ENCODE measurements at places on chromosomes 11 and 22. TPM values are rescaled to one million over a fixed set of nuclear protein-coding genes. Genes with fewer than 3 reads are reported as not detected.

Gene CCDC188
- total RNA-seq, result not detected

Gene OAF
- 78.8 TPM for total RNA-seq

Gene KCTD14
- 8.6 TPM for total RNA-seq

Gene RIC3
- 3.3 TPM for total RNA-seq

DNA sequence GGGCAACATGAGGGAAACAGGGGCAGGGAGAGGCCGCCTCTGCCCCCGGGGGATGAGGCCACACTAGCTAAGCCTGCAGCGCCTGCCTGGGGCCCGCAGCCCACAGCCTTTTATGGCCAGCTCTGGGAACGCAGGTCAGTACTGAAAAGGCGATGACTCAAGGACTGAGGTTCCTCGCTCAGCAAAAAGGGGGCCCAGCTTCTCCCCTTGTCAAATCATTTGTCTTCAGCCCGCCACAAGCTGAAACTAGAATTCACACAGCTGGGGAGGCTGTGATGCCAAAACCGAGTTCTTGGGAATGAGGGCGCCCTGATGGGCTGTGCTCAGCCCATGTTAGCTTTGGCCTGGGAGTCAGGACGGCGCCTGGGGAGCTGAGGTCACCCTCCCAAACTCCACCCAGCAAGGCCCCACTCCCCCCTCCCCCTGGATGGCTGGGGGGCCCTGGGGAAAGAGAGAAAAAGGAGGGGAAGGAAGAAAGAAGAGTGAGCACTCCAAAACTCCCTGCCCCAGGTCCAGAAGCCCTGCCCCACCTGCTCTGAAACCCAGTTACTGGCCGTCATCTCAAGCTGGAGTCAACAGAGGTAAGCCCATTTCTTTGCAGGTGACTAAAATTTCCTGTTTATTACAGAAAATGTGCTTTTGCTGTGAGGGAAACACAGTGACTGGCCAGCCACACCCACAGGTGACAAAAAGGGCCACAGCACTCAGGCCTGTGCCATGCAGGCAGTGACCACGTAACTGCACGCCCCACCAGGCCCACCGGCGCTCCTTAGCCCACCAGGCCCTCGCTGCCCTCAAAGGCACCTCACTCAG, 13.7 kb downstream of the EHD1 start:
- H3K27me3 ChIP-seq, result no peaks in the 10 kb centered on the region
- H3K27ac ChIP-seq, result peak overlapping the region; percentile 96
- DNase-seq, result peak; percentile 66

DNA sequence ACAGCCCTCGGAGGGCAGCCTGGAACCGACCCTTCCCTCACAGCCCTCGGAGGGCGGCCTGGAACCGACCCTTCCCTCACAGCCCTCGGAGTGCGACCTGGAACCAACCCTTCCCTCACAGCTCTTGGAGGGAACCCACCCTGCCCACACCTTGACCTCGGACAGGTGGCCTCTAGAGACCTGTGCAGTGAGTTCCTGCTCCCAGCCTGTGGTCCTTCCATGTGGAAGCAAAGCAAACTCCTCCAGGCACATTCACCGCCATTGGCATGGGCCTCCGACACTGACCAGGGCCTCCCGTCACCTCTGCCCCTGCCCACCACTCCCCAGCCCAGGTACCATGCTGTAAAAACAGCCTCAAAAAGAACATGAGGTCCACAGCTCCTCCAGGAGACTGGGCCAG, 272.1 kb downstream of the BRD1 start:
- H3K4me1 ChIP-seq, result no peaks in the 10 kb centered on the region
- no peak overlapping the region for H3K27ac ChIP-seq
- no peaks in the 10 kb centered on the region for H3K27me3 ChIP-seq

GRCh38 chr11:34068111-34068510, 16.6 kb downstream of the CAPRIN1 start:
- DNase-seq, result no peak
- H3K4me3 ChIP-seq, result no peak overlapping the region
- H3K4me1 ChIP-seq, result peaks cover 39% of the 10 kb centered on the region
- H3K27me3 ChIP-seq, result no peaks in the 10 kb centered on the region
- H3K36me3 ChIP-seq, result no peaks in the 10 kb centered on the region

- no peak overlapping the region for H3K4me3 ChIP-seq
- DNase-seq, result no peak
- no peaks in the 10 kb centered on the region for H3K36me3 ChIP-seq
- H3K27ac ChIP-seq, result peak overlapping the region; percentile 70
- peaks cover 28% of the 10 kb centered on the region for H3K4me1 ChIP-seq
- H3K27me3 ChIP-seq, result no peaks in the 10 kb centered on the region
These were observed 17.9 kb upstream of the ZC3H12C start for GRCh38 chr11:110075105-110075846.

DNA sequence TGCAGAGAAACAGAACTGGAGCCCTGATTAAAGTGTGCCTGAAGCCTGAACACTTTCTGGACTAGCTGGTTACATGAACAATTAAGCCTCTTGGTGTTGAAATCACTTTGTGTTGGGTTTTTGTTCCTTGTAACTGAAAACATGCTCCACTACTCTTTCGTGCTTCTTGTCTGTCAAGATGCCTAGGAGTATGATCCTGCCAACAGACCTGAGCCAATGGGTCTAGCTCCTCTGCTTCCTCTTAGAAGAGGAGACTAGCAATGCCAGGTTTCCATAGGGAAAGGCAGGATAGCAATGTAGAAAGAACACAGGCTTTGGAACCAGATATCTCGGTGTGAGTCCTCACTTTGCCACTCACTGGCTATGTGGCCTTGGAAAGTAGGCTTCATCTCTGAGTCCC, 40.3 kb downstream of the IRAG1 start:
- H3K4me1 ChIP-seq, result peaks cover 54% of the 10 kb centered on the region
- H3K27ac ChIP-seq, result peak overlapping the region; percentile 89
- no peaks in the 10 kb centered on the region for H3K36me3 ChIP-seq
- DNase-seq, result no peak

- H3K4me3 ChIP-seq, result no peak overlapping the region
- no peaks in the 10 kb centered on the region for H3K27me3 ChIP-seq
- no peaks in the 10 kb centered on the region for H3K36me3 ChIP-seq
- H3K4me1 ChIP-seq, result no peaks in the 10 kb centered on the region
- no peak for DNase-seq
- no peak overlapping the region for H3K27ac ChIP-seq
These were observed 419.8 kb upstream of the LRRC4C start for GRCh38 chr11:41879214-41879613.

All from transverse colon (tissue), 4 donors.